ENCODE measurements at places on chromosomes 7 and 10.

GRCh38 chr10:71138166-71138830 lies 74.1 kb upstream of the UNC5B start:
- DNase-seq = no peak

DNA sequence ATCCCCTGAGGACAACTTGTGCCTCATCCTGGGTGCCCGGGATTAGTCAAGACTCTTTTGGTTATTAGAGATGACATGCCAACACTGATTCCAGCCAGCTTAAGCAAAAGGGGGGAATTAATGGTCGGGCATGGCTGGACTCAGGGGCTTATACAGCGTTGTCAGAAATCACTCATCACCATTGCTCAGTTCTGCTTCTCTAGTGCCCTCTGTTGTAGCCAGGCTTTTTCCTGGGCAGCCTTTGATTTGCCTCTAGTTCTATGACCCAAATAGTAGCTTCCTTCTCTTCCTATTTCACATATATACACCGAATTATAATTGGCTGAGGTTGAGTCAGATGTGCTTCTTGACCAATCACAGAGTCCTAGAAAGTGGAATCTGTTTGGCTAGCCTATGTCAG lies 192.0 kb upstream of the HABP2 start:
- no peak for DNase-seq

- DNase-seq = no peak
Measured at GRCh38 chr10:13201132-13201531, 33.0 kb downstream of the UCMA start.

GRCh38 chr10:1063232-1063865 lies 7.2 kb downstream of the WDR37 start:
- DNase-seq = peak; percentile 24

- no peak for DNase-seq
Measured at GRCh38 chr7:157080111-157080730, 58.5 kb upstream of the UBE3C start.

GRCh38 chr7:95144256-95144655 lies 180.1 kb downstream of the PON1 start:
- DNase-seq = no peak

- DNase-seq = no peak
Measured at GRCh38 chr7:88184848-88185304, 35.0 kb downstream of the SRI start.

- no peak for DNase-seq
Measured at GRCh38 chr7:158047391-158048059, 540.1 kb downstream of the PTPRN2 start.

DNA sequence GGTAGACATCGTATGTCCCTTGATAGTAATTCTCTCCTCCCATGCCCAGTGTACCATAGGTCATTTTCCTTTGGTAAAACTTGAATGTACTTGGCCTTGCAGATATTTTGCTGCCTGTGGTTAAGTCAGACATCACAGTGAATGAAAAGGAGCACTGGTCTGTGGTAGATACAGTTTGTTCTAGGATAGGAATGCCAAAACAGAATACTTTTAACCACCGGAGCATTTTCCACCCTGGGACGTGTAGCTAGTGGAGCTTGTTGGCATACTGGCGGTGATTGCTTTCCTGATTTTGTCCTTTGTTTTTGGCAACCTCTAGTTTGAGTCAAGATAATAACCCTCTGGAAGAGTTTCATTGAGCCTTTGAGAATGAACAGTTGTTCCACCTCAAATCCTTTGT lies 92.0 kb upstream of the BMPER start:
- DNase-seq = no peak

DNA sequence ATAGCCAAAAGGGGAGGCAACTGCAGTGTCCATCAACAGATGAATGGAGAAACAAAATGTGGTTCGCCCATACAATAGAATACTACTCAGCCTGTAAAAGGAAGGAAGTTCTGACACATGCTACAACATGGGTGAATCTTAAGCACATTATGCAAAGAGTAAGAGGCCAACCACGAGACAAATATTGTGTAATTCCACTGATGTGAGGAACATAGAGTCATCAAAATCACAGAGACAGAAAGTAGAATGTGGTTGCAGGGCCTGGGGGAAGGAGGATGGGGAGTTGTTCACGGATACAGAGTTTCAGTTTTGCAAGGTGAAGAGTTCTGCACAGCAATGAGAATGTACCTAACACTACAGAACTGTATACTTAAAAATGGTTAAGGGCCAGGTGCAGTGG lies 13.7 kb upstream of the C10orf71 start:
- no peak for DNase-seq

GRCh38 chr10:18164748-18165361 lies 24.6 kb downstream of the CACNB2 start:
- DNase-seq = no peak

DNA sequence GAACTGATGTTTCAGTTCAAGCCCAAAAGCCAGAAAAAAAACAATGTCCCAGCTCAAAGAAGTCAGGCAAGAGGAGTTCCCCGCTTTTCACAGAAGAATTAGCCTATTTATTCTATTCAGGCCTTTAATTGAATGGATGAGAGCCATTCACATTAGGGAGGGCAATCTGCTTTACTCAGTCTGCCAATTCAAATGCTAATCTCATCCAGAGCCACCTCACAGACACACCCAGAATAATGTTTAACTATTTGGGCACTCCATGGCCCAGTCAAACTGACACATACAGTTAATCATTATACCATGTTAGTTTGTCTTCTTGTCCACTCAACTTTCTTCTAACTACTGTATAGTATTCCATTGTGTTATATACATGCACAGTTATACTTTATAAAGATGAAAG lies 2.6 kb upstream of the NPSR1 start:
- DNase-seq = no peak

DNA sequence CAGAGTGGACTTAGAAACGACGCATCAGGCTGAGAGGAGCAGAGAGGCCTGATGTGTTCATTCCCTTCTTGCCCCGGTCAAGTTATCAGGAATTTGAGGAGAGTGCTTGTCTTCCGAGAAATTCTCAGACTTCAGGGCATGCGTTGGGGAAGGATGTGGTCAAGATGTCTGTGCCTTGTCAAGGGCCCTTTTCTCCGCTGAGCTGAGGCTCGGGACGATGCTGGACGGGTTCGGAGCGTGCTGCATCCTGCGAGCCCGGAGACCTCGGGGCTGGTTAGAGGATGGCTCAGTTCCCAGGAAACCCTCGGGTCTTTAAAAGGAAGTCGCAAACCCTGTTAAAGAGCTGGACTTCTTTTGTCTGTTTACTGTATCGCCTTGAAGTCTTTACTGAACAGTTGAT lies 325.4 kb downstream of the ADARB2 start:
- DNase-seq = no peak

GRCh38 chr7:27179503-27180430 lies 5.3 kb downstream of the HOXA11 start:
- DNase-seq = peak; percentile 52

DNA sequence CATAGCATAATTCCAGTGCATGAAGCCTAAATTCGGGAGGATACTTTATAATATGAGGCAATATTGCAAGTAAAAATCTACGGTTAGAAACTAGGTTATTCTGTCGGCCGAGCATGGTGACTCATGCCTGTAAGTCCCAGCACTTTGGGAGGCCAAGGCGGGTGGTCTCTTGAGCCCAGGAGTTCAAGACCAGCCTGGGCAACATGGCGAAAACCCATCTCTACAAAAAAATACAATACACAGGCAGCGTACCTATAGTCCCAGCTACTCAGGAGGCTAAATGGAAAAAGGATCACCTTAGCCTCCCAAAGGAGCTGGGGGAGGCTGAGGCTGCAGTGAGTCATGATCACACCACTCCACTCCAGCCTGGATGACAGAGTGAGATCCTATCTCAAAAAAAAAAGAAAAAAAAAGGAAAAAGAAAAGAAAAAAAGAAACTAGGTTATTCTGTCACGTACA lies 14.2 kb downstream of the SKAP2 start:
- no peak for DNase-seq

DNA sequence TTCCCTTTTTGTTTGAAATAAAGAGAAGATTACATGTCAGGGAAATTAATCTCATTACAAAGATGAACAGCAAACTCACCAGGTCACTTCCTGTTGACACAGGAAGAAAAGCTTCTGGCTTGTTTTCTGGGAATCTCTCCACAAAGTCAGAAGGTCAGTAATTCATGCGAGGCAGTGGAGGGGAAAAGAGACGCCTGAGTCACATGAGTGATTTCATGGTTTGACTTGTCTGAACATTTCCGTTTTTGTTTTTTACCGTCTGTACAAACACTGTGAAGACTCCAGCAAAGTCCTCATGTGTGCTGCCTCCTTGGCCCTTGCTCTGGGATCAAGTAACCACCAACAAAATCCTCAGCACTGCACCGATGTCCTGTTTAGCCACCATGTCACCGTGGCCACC lies 2.5 kb upstream of the HABP2 start:
- no peak for DNase-seq

GRCh38 chr10:72292223-72292691 lies 18.5 kb downstream of the DDIT4 start:
- no peak for DNase-seq

GRCh38 chr7:115032715-115033703 lies 111.1 kb downstream of the MDFIC start:
- DNase-seq = no peak

DNA sequence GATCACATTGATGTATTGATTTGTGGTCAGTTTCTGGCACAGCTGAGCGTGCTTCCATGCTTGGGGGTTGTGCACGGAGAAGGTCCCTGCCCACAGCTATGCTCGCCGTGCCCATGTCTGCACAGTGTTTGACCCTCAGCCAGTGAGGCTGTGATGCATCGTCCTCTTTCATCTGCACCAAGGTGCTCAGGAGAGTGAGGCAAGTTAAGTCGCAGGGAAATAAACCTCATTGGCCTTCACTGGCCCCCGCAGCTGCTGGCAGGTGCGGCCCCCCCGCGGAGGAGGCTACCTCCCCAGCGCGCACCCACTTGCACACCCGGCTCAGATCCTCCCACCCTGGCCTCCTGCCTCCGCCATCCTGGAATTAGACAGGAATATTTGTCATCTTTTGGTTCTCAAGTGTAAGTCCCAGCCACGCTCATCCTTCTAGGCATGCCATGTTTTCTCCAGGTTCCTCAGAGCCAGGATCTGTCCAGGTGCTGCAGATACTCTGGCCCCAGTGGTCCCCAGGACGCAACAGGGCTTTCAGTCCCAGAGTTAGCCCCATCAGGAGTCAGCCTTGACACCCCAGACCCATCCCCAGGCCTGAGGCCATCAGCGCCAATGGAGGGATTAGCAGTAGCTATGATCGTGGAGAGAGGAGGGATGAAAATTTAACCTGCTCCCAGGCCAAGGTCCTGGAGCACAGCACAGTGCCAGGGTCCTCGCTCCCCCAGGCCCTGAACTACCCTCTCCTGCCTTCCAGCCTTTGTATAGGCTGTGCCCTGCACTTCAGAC lies 93.7 kb downstream of the OAT start:
- DNase-seq = no peak
